Esophagus squamous epithelium (tissue), 5 donors: ENCODE measurements at places on chromosomes 2 and 18. TPM values are rescaled to one million over a fixed set of nuclear protein-coding genes. Genes with fewer than 3 reads are reported as not detected.

GRCh38 chr2:23457990-23458682 lies 73.2 kb downstream of the KLHL29 start:
- DNase-seq: no peak

DNA sequence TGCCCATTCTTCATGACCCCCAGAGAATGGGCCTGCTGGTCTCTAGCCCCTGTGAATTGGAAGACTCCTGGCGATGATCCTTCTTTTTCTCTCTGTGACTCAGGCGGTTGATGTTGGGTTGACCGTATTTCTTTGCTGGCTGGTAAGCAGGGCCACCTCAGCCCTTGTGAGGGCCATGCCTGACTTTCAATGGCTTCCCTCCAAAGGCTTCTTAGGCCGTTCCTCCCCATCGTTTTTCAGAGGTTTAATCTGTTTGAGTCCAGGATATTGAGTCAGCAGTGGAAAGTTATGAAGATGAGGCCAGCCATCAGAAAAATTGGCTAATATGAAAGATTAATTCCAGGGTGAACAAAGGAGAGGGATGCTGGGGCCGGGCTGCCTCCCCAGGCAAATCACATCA lies 13.6 kb downstream of the HPCAL1 start:
- no peak for DNase-seq

The COL3A1 gene
- 119 TPM for total RNA-seq

- DNase-seq: no peak
These were observed 57.4 kb upstream of the GLI2 start for GRCh38 chr2:120678251-120678650.

The REG3A gene
- total RNA-seq: not detected

- DNase-seq: no peak
These were observed 32.5 kb downstream of the PNO1 start for GRCh38 chr2:68189991-68190784.

- no peak for DNase-seq
These were observed 56.2 kb upstream of the ATP8B1 start for GRCh38 chr18:57859314-57859713.

GRCh38 chr2:188835821-188836220 lies 138.4 kb upstream of the COL3A1 start:
- no peak for DNase-seq

The AOX1 gene
- total RNA-seq: 4.7 TPM

DNA sequence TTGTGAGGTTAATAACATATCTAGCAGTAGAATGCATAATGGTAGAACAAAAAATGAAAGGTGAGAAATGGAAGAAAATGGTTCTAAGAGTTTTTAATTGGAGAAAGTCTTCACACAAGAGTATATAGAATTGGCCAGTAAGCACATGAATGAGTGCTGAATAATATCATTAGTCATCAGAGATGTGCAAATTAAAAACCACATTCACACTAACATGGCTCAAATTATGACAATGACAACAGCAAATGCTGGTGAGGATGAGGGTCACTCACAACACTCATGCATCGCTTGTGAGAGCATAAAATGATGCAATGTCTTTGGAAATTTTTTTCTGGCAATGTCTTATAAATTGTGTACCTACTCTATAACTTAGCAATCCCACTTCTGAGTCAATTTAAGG lies 1355.4 kb upstream of the ACVR2A start:
- DNase-seq: no peak

The ARHGAP28 gene
- 2.6 TPM for total RNA-seq

DNA sequence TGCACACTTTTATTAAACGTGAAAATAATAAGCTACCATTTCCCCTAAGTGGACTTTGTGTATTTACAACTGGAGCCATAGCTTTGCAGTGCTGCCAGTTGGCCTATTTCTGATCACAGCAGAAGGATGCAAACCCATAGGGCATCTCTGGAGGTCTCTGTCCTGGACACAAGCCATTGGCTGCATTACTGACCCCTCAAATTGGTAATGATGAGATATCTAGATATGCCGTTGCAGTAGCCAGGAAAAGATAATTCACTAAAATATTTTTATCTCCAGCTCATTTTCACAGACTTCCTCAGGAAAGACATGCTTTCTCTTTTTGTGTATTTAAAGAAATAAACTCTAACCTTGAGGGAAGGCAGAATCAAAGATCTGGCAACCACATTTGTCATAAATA lies 182.5 kb downstream of the TDRD15 start:
- DNase-seq: no peak

The PDE1A gene
- total RNA-seq: 2.3 TPM

- DNase-seq: no peak
These were observed 127.6 kb downstream of the MAPK4 start for GRCh38 chr18:50687491-50687890.

GRCh38 chr2:30796699-30797098 lies 10.5 kb downstream of the CAPN13 start:
- no peak for DNase-seq

The FAP gene
- total RNA-seq: 3.0 TPM

GRCh38 chr2:143296089-143296488 lies 166.9 kb downstream of the ARHGAP15 start:
- no peak for DNase-seq

The ITGB6 gene
- 33.8 TPM for total RNA-seq

GRCh38 chr2:17104454-17104853 lies 413.8 kb downstream of the RAD51AP2 start:
- no peak for DNase-seq

DNA sequence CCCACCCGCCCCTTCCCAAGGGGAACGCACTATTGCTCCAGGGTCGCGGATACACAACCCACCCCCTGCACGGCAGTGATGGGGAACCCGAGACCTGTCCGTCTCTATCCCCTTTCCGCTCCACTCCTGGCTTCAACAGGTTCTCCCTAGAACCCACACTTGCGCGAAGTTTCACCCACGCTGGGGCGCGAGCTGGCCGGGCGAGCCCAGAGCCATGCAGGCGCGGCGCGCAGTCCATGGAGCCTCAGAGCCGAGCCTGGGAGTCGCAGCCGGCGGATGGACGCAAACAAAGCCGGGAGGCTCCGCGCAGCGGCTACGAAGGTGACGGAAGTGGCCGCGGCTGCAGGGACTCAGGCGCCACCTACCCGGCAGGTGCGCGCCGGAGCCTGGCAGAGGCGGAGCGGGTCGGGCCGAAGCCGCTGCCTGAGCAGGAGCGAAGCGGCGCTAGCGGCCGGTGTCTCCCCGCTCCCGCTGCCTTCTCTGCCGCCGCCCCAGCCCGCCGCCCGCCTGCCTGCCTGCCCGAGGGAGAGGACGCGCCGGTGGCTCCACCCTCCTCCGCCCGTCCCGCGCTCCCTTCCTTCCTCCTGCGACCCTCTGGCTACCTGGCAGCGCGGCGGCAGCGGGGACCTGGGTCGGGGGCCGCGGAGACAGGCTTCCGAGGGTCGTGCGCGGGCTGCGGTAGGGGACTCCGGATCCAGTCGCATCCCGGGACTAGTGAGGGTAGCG lies 14.0 kb downstream of the ALPG start:
- DNase-seq: no peak

The CHST9 gene
- 0.53 TPM for total RNA-seq

The CNNM3 gene
- 3.7 TPM for total RNA-seq

The TBR1 gene
- under 0.01 TPM for total RNA-seq

GRCh38 chr18:25425024-25425423 lies 73.1 kb upstream of the ZNF521 start:
- no peak for DNase-seq

GRCh38 chr2:109401370-109401769 lies 212.4 kb downstream of the SEPTIN10 start:
- no peak for DNase-seq

DNA sequence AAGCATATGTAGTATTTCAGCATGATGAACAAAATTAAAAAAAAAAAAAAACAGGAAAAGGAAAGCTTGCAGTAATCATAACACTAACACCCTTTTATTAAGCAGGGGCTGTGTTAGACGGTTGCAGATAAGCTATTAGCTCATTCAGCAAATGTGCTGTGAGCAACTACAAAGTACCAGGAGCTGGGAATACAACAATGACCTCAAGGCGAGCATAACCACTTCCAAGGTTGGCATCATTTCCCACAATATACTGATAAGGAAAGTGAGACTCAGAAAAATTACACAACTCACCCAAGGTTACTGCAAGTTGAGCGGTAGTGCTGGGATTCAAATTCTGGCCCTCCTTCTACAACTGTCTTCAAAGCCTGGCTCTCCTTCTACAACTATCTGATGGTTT lies 38.2 kb upstream of the ACTR3 start:
- DNase-seq: no peak

The ALPI gene
- total RNA-seq: not detected

The WNT10A gene
- 19.1 TPM for total RNA-seq

DNA sequence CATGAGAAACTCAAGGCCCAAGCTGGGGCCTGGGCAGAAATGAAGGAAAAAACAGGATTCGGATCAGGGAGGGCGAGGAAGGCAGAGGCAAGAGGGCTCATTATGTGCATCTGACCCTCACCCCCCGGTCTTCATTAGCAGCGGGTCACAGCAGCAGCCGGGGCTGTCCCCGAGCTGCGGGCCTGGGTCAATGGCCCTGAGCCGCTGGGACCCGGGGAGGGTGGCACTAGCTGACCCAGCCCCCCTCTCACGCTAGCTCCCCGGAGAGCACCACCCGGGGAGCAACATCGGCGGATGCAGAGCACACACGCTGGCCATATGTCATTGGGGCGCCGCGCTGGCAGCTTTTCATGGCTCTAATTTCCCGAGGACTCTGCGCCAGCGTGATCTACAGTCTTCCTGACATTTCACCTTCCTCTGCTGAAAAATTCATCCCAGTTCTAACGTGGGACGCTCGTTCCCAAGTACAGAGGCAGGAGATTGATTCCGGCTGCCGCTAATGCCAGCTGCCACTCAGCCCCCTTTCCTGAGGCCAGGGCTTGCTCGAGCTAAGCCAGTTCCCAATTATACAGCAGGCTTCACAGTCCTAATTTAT lies 63.7 kb downstream of the EIPR1 start:
- DNase-seq: no peak

DNA sequence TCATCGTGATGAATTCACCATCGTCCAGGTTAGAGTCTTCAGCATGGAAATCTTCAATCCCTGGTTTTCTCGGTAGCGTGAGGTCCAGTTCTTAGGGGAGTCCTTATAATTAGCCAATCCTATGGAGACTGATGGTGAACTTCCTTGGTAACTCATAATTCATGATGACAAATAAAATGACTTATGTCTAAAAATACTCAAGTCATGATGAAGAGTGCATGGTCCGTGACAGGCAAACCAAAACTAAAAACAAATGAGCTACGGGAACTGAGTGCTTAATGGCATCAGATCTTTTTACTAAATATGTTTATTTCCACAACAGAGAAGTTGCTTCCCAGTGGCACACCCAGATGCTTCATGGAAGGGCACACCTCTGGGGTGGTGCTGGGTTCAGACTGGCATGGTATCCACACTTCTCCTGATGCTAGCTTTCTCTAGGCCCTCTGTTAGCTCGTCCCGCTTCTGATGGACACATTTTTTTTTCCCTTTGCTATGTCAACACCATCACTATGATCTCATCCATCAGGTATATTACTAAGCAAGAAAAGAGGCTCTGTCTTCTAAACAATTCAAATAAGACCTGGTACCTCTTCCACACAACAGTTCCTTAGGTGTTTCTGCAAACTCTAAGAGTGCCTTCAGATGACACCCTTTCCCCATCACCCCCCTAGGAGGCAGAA lies 92.8 kb upstream of the NEDD4L start:
- DNase-seq: no peak

DNA sequence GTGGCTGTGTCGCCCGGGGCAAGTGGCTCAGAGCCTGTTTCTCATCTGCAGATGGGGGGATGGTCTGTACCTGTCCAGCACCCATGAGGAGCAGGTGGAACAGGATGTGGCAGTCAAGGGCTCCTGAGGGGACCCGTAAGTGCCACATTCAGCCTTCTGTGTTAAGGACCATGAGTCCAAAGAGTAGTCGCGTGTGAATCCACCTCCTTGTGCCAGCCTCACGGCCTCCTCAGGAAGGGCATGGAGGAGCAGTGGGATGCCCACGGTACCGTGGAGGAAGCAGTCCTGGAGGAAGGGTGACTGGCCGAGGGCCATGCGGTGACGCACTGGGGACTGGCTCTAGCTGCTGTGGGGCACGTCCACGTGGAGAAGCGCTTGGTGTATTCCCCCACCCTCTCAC lies 61.1 kb downstream of the ODC1 start:
- no peak for DNase-seq

The TRAPPC8 gene
- total RNA-seq: 15.5 TPM

The ARHGEF4 gene
- total RNA-seq: 82.4 TPM
